ENCODE measurements at places on chromosomes 6 and 20. TPM values are rescaled to one million over a fixed set of nuclear protein-coding genes. Genes with fewer than 3 reads are reported as not detected.

DNA sequence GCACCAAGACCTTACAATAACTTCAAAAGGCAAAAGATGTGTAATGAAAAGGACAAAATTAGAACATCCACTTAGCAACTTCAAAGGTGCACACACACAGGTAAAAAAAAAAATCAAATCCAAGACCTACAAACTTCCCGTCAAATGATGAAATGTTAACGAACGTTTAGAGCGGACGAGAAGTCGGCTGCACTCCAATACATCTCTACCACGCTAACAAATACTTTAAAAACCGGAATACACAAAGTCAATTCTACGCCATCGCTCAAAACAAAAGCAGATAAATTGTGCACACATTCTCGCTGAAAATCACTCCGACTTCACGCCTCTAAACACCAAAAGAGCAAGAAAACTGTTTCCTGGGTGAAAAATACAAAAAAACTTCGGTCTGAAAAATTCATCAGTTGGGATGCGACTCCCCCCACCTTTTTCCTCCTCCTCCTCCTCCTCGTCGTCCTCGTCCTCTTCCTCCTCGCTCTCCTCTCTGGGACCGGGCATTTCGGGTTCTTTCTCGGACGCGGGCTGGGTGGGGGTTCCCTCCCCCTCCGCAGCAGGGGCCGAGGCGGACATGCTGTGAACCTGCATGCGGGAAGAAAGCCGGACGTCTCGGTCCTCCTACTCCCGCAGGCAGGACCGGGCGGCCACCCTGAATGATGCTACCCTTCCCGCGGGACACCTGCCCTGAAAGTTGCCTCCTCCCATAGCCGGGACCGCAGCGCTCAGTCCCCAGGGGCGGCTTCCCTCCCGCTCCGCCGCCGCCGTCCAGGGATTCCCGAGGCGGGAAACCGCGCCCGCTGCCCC is 712 bp downstream of the DEK start:
- peak; percentile 51 for DNase-seq
- H3K4me3 ChIP-seq, result peak overlapping the region; percentile 95
- H3K27ac ChIP-seq, result peak overlapping the region; percentile 94
- peaks cover 56% of the 10 kb centered on the region for H3K4me1 ChIP-seq

GRCh38 chr20:12023194-12023795 is 105.6 kb downstream of the BTBD3 start:
- H3K27me3 ChIP-seq, result peaks cover 6% of the 10 kb centered on the region
- H3K27ac ChIP-seq, result no peak overlapping the region
- DNase-seq, result no peak
- H3K36me3 ChIP-seq, result no peaks in the 10 kb centered on the region

DNA sequence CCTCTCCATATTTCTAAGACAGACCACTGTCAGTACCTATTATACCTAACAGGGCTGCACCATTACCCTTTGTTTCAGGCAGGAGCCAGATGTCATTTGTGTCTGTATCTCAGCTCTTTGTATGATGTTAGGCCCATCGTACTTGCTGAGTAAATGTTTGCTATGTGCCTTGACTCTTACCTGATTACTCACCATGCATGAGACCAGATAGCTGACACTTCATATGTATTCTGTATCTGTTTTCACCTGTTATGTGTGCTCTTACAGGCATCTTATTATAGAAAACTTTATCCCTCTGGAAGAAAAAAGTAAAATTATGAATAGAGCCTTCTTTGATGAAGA is 31.7 kb upstream of the ASXL1 start:
- DNase-seq, result no peak
- peaks cover 6% of the 10 kb centered on the region for H3K36me3 ChIP-seq
- H3K27me3 ChIP-seq, result no peaks in the 10 kb centered on the region
- no peak overlapping the region for H3K27ac ChIP-seq

GRCh38 chr6:90859612-90860011 is 272.7 kb upstream of the MAP3K7 start:
- H3K27ac ChIP-seq, result no peak overlapping the region
- H3K36me3 ChIP-seq, result no peaks in the 10 kb centered on the region
- no peak for DNase-seq
- no peak overlapping the region for H3K4me3 ChIP-seq
- H3K27me3 ChIP-seq, result peaks cover 6% of the 10 kb centered on the region

DNA sequence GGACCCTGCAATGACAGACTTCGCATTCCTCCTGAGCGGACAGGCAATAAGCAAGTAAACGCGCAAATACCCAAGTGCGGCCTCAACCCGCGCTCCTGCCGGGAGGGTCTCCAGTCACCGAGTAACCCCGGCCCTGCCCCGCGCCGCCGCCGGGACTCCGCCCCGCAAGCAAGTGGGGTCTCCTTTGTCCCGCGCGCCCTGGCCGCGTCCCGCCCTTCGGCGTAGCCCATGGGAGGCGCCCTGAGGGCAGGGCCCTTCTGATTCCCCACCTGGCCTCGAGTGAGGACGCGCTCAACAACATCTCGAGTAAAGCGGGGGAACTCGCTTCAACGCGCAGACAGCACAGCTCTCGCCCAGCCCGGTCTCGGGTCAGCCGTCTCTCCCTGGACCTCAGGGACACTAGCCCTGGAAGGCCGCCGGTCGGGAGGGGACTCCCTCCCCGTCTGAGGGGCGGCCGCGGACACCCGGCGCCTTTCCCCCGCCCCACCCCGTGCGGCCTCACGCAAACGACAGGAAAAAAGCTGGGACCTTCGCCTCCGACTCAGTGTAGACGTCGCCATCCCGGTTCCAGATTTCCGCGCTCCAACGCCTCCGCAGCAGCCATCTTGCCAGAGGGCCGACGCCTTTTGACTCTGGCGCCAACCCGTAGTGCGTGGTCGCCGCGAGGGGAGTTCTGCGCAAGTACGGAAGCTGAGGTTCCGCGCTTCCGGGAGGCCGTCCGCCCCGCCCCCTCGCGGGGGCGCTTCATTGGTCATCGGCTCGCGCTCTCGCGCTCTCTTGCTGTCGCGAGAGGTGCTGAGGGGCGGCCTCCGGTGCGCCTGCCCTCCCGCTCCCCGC is 461 bp upstream of the GID8 start:
- peak overlapping the region; percentile 97 for H3K27ac ChIP-seq
- peaks cover 21% of the 10 kb centered on the region for H3K4me1 ChIP-seq
- no peak overlapping the region for H3K4me3 ChIP-seq
- peak; percentile 97 for DNase-seq
- no peaks in the 10 kb centered on the region for H3K27me3 ChIP-seq
- H3K36me3 ChIP-seq, result peaks cover 32% of the 10 kb centered on the region

ALDH5A1 gene
- total RNA-seq, result 18.8 TPM
